ENCODE measurements at places on chromosomes 16 and 17.

GRCh38 chr17:83116311-83116771 is 36.9 kb downstream of the METRNL start:
- no peak for DNase-seq

- no peak for DNase-seq
Measured at GRCh38 chr16:10318798-10319500, 66.9 kb upstream of the ATF7IP2 start.

GRCh38 chr16:10978871-10979446 is 34.6 kb downstream of the CLEC16A start:
- DNase-seq, result no peak

DNA sequence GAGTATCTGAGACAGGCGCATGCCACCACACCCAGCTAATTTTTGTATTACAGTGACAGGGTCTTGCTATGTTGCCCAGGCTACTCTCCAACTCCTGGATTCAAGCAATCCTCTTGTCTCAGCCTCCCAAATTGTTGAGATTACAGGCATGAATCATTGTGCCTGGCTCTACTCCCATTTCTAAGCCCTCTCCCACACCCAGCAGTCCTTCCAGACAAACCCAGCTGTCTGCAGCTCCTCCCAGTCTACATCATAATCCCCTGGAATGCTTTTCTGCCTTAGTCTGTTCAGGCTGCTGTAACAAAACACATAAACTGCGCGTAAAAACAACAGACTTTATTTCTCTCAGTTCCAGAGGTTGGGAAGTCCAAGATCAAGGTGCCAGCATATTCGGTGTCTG is 144.5 kb downstream of the GRIN2A start:
- DNase-seq, result peak; percentile 22

GRCh38 chr16:13463619-13464018 is 456.3 kb upstream of the ERCC4 start:
- DNase-seq, result no peak
